CD4-positive, alpha-beta T cell treated with Interleukin-4 for 1 hour (primary cell): ENCODE measurements at places on chromosomes 3 and 15.

GRCh38 chr3:194772241-194773000, 86.7 kb downstream of the FAM43A start:
- no peak for DNase-seq

GRCh38 chr15:71107501-71107815, 7.8 kb upstream of the THSD4 start:
- DNase-seq: no peak

DNA sequence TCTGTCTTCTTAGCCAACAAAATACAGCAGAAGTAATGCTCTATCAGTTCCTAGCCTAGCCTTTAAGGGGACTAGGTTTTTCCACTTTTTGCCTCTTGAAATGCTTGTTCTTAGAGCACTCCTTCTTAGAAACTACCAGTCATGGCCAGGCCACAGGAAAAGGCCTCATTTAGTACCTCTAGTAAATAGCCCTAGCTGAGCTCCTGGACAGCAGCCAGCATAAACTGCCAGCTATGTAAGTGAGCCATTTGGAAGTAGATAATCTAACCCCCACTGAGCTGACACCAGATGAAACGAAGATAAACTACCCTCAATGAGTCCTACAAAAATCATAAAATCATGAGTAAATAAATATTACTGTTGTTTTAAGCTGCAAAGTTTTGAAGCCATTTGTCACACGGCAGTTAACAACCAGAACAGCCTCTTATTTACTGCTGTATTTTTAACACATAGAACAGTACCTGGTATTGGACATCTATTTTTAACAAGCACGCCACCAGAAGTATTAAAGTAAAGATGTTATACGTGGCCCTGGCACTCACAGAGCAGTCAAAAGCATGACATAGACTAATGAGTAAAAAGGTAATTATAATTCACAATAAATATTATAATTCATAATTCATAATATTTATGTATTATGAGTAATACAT, 12.0 kb downstream of the TBC1D5 start:
- no peak for DNase-seq

- DNase-seq: no peak
Measured at GRCh38 chr3:46675843-46676567, 17.5 kb downstream of the ALS2CL start.

DNA sequence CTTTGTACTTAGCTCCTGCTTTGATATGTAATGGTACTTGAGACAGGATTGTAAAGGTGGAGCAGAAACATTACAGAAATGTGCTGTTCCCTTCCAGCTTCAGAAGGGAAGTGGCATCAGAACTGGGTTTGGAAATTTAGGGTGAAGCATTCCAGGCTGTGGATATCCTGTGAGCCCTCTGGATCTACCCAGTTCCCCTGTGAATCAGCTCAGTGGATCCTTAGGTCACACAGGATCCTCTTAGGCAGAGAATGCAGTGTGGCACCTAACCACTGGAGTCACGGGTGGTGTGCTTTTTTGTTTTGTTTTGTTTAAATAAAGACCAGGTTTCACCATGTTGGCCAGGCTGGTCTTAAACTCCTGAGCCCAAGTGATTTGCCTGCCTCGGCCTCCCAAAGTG, 66.0 kb downstream of the TRIM71 start:
- DNase-seq: no peak

GRCh38 chr15:86620157-86620556, 540.5 kb downstream of the AGBL1 start:
- no peak for DNase-seq

GRCh38 chr15:68471541-68471940, 39.6 kb upstream of the ITGA11 start:
- DNase-seq: no peak

DNA sequence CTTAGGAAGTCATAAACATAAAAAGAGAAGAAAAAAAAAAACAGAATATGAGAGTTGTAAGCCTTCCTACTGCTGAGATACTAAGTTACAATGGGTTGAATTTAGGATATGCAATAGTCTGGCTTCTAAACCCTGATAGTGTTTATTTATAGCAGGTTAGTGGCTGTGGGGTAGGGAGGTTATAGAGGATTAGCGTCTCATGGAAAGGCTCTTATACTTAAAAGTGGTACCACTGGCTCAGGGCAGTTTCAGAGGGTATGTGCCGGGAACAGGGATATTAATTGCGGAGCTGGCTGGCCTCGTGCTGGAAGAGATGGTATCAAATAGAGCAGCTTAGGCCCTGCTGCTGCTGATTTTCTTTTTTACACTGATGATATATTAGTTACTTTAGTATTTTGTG, 60.8 kb downstream of the PFN2 start:
- DNase-seq: no peak

- no peak for DNase-seq
Measured at GRCh38 chr3:65093641-65094040, 405.8 kb upstream of the ADAMTS9 start.

GRCh38 chr15:91435113-91435512, 335.1 kb downstream of the SV2B start:
- no peak for DNase-seq

DNA sequence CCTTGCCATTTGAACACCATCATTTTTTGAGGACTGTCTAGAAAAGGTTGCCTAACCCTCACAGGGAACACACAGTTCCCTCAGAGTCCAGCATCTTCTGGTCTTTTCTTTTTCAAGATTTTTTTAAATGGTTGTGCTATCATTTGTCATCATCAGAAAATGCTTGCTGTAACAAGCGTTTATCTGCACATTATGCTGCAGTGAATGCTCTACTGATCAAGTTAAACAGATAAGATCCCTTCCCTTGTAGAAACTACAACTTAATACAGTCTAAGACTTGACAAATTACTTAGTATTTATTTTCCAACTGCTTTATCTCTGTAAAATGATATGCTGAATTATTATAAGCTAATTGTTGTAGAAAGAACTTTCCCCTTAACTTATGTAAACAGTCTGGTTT, 11.9 kb upstream of the ALPK3 start:
- no peak for DNase-seq

DNA sequence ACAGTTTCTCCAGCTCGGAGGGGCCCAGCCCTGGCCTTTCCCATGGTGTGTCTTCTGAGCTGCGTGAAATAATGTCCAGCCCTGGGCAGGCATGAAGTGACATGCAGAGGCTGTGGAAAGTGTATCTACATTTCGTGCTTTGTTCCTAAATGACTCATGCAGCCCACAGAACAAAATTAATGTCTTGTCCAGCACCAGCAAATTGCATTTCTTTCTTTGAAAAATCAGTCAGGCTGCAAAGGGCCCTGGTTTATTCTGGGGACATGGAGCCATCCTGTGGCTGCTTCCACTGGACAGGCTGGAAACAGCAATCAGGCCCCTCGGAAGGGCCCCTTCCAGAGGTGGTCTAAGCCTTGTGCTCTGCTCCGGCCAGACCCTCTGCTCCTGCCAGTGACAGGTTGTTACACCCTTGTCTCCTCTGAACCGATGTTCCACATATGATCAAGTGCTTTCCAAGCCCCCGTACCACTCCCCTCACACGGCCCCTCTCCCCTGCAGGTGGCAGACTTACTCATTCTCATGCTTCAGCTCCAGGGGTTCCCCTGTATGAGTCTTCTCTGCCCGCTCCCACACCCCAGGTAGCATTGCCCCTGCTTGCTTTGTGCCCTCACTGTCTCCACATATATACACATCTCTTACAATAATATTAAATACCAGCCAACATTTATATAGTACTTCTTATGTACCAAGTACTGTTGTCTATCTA, 33.7 kb downstream of the CRYGS start:
- DNase-seq: no peak

DNA sequence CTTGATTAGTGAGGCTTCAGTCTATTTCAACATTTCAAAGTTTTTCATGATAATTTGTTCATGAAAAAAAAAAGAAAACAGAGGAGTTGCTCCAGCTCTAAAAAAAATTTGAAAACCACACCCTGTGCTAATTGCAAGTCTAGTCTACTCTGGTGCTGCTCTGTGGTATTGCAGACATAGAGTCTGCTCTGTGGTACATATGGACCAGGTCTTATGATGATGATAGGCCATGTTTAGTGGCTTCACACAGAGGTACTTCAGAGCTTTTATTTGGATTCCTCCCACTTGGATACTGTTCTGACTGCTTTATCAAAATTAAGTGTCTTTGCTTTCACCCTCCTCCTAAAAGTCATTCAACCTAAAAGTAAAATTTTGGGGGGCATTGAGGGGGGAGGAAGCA, 160.8 kb downstream of the ALCAM start:
- no peak for DNase-seq

DNA sequence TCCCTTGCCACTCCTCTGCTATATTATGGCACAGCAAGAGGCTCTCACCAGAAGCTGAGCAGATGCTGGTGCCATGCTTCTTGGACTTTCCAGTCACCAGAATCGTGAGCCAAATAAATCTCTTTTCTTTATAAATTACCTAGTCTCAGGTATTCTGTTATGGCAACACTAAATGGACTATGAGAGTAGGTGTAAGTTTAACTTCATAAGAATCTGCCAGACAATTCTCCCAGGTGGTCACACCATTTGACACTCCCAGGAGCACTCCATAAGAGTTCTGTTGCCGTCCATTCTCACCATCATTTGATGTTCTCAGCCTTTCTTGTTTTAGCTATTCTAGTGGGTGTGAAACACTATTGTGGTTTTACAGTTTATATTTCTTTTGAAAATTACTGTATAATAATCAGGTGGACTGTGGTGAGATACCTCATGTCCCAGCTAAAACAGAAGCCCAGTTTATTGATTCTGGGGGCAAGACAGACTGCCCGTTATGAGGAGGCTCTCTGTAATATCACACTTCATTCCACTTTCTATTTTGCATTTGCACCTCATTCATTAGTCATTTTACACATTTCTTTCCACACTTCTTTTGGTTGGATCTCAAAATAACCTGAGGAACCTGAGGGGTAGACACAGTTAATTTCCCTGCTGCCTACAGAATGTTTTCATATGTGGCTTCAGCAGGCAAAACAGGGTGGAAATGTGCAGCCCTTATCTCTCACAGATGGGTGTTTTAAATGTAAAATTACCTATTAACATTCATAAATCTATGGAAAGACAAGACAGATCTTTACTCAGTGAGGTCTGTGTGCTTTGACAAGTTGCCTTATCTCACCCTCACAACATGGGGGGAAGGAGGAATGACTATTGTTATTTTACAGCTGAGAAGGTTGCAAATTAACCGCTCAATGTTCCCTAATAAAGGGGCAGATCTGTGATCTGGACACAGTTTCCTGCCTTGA, 42.1 kb downstream of the CDCP1 start:
- no peak for DNase-seq

DNA sequence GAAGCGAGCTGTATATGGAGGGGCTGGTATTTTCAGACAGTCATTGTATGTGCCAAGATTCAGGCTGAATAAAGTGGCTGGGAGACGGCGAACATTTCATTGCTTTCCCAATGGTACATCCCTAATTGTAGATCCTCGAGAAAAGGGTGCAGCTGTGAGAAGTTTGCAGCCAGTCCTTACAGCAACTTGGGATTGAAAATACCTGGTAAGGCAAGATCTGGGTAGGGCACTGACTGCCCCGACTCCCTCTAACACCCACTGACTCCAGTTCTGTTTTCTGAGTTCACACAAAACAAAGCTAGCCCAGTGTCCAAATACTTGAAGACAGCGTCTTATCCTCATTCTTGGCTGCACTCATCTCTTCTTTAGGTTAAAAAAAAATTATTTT, 63.7 kb downstream of the EDEM1 start:
- no peak for DNase-seq

DNA sequence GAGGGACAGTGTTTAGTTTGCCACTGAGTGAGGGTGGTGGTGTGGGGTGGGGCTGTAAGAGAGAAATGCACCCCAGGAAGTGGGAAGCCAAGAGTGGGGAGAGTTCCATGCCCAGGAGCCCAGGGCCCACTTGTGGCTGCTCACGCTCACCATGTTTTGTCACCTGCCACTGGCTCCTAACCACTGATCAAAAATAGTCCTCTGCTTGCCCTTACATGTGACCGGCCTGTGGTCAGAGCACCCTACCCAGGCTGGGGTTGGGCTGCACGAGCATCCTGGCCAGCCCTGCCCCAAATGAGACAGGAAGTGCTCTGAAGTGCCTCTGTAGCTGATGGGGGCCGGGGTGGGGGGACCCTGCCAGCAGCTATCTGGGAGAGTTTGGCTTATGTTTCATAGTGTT, 216.3 kb downstream of the RPLP1 start:
- peak; percentile 54 for DNase-seq

DNA sequence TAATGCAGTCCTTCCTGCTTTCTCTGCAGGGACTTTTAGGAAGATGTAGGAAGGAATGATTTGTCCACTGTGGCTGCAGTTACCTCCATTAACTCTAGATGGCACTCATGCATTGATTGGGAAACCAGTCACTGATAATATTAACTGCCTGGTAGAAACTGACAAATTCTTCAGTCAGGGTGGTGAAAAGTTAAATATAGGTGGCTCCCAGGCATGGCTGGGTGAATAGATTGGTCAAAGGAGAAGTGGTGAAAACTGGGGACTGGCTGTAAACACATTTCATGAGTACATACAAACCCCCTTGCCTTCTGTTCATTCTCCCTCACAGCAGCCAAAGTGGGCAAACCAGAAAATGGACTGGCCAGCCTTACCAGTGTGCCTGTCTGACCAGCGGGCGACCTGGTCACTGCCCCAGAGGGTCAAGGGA, 333.4 kb downstream of the THSD4 start:
- DNase-seq: no peak

GRCh38 chr3:17935222-17935621, 192.8 kb upstream of the TBC1D5 start:
- DNase-seq: no peak

- DNase-seq: no peak
Measured at GRCh38 chr3:119653876-119654275, 6.5 kb downstream of the POPDC2 start.

DNA sequence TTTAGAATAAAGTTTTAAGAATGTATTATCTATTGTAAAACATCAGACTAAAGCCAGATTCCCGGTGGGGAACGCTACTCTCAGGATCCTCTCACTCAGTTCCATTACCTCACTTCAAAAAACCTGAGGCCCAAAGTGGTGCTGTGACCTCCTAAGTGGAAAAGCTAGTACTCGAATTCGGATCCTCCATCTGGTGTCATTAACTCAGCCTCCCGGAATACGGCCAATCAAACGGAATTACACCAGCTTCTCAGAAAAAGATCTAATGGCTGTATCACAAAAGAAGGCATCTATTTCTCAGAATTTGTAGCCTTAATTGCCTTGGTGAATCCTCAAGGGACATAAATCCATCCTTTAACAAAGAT, 627 bp downstream of the ACAD11 start:
- no peak for DNase-seq

DNA sequence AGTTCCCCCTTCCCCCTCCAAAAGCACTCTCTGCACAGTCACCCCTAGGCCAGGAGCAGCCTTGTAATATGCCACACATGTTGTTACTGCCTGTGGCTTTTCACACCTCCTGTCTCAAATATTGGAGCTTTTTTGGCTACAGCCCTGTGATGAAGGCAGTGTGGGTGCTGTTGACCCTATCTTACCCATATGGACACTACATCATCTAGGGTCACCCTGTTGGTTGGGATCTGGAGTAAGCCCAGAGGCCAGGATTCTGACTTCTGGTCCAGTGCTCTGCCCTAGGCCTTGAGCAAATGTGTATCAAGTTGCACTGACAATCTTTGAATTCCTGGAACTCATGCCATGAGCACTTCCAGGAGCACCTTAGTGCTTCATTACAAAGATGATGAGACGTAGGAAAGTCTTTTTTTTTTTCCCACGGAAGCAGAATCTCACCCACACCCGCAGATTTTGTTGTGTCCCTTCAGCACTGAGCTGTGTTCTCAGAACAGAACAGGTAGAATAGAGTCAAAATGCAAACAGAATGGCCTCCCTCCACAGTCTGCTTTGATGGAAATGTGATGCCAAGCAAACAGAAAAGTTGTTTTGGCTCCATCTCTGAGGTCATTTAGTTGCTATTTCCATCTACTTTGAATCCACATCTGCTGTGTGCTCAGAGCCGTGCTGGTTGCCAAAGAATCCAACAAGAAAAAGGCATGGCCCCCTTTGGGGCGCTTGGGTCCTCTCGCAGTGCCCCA, 49.6 kb downstream of the SMAD3 start:
- DNase-seq: no peak
